ENCODE measurements at places on chromosomes 3 and 15. TPM values are rescaled to one million over a fixed set of nuclear protein-coding genes. Genes with fewer than 3 reads are reported as not detected.

Gene TMOD2
- total RNA-seq: 2.0 TPM

Gene TERC
- not detected for total RNA-seq

Gene CHRNA7
- total RNA-seq: 3.5 TPM

Gene P2RY14
- not detected for total RNA-seq

Gene FANCD2OS
- not detected for total RNA-seq

Gene UNC13C
- total RNA-seq: not detected

Gene ATP13A4
- not detected for total RNA-seq

Gene GPR171
- total RNA-seq: not detected

Gene VIPR1
- 1.7 TPM for total RNA-seq

Gene GNAI2
- 45.2 TPM for total RNA-seq

Gene GCSAM
- total RNA-seq: not detected

Gene CEMIP
- 1.2 TPM for total RNA-seq

Gene SLC38A3
- total RNA-seq: 0.12 TPM

Gene PRSS50
- not detected for total RNA-seq

Gene MTMR10
- total RNA-seq: 19.4 TPM

Gene ATP10A
- 9.8 TPM for total RNA-seq

Gene NPAP1
- not detected for total RNA-seq

Gene HHATL
- not detected for total RNA-seq

Gene GOLGA6L9
- total RNA-seq: 2.6 TPM

Gene PLCH1
- 1.1 TPM for total RNA-seq

Gene KIF7
- total RNA-seq: 4.9 TPM

Gene PPP1R14D
- total RNA-seq: not detected

Gene ZNF80
- total RNA-seq: not detected

Gene TEX55
- total RNA-seq: not detected

Gene SLC9C1
- total RNA-seq: not detected

Gene ANP32A
- total RNA-seq: 261 TPM

Gene RCCD1
- 37.6 TPM for total RNA-seq

Gene SOX14
- not detected for total RNA-seq

Gene MRAS
- 8.8 TPM for total RNA-seq

Gene TICRR
- total RNA-seq: 11.9 TPM

Gene RSRC1
- total RNA-seq: 28.5 TPM

Gene A4GNT
- not detected for total RNA-seq

Gene DUOXA2
- not detected for total RNA-seq

Gene NOX5
- 0.13 TPM for total RNA-seq

Gene HERC2
- total RNA-seq: 47.5 TPM

Gene DYNLT2B
- total RNA-seq: 25.1 TPM

Gene TLR9
- 0.02 TPM for total RNA-seq

Gene SCG5
- 2.0 TPM for total RNA-seq

Gene MAGEL2
- not detected for total RNA-seq

Gene FES
- 0.84 TPM for total RNA-seq

Gene RASL12
- total RNA-seq: 0.13 TPM

Gene CCR1
- not detected for total RNA-seq

Gene EPM2AIP1
- total RNA-seq: 6.6 TPM

Gene CGNL1
- total RNA-seq: 0.81 TPM

Measured in A549 treated with Hydrocortisone at 1 μM for 4 hours (cell line).